Ureter (tissue), 1 donor: ENCODE measurements at places on chromosomes 7 and 10.

DNA sequence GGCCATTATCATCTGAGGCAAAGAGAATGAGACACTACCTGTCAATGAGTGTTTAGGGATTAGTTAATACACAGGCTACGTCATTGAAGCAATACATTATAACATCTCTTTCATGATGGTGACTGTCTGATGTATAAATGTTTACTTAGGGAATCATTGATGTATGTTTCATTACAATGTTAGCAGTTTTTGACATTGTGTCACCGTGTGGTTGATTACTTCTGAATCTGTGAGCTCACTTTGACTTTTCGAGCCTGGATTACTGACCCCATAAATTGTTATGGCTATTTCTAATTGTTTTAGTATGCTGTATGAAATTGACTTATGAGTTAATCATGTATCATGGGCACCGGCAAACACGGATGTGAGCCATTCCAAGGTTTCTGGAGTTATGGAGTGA, 494.0 kb downstream of the MAGI2 start:
- no peak for DNase-seq

DNA sequence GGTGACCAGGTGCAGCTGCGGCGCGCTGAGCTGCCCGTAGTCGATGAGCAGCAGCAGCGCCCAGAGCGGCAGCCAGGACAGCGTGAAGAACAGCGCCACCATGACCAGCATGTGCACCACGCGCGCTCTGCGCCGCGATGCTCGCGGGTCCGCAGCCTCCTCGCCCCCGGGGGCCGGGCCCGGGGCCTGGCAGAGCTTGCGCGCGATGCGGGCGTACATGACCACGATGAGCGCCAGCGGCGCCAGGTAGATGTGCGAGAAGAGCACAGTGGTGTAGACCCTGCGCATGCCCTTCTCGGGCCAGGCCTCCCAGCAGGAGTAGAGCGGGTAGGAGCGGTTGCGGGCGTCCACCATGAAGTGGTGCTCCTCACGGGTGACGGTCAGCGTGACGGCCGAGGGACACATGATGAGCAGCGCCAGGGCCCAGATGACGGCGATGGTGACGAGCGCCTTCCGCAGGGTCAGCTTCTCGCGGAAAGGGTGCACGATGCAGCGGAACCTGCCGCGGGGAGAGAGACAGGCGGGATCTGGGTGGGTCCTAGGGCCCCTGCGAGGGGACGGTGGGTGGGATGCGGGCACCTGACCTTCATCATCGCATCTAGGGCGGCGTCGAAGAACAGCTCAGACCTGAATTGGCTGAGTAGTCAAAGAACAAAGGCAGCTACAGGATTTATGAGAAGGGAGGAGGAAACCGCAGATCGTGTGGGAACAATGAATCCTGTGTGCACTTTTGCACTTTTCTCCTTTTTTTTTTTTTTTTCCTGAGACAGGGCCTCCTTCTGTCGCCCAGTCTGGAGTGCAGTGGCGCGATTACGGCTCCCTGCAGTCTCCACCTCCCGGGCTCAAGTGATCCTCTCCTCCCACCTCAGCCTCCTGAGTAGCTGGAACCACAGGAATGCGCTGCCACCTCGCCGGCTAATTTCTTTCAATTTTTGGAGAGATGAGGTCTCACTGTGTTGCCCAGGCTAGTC, 22.4 kb upstream of the PPA1 start:
- DNase-seq, result no peak

DNA sequence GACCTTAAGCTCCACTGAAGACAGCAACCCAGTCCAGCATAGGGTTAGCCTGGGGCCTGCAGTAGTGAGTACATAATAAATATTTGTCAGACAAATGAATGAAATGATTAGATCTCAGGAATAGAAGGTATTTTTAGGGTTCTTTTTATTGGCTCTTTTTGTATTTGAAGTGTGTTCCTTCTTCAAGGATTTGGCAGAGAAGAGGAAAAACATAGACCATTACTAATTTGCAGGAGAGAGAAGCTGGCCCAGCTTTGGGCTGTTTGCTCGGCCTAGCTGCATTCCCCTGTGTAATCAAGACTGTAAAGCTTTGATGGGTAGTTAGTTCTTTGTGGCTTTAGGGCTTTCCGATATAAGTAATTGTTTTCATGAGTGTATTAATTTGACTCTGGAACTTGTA, 64.2 kb downstream of the CNNM2 start:
- DNase-seq, result no peak

DNA sequence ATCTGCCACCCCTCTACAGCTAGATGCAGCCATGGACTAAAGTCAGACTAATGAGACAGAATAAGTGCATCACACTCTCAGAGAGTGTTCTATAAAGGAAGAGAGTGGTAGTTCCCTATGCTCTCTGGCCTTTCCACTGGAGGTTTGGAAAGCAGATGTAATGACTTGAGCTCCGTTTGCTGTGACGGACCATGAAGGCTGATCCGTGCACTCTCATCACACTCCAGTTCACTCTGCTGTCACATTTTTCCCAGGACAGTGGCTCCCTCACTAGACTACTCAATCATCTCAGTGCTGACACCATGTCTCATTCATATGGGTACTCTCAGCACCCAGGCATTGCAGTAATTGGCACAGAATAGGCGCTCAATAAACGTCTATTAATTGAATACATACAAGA, 20.4 kb downstream of the TRDMT1 start:
- no peak for DNase-seq

GRCh38 chr10:1538531-1539061, 198.7 kb downstream of the ADARB2 start:
- no peak for DNase-seq

DNA sequence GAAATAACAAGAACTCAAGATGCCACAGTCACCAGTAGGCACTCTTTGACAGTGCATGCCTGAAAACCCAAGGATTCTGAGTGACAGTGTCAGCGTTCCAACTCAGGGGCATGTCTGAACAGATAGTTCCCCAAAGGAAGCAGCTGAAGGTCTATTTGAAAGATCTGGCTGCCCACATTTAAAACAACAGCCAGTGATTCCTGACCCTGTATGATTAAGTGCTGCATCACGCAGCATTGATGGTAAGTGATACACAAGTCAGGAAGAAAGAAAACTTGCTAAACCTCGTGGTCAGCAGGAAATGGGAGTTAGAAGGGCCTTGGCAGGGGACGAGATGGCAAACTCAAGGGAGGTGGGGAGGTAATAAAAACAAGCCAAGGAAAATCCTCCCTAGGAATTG, 1013.1 kb downstream of the TYW1 start:
- no peak for DNase-seq

GRCh38 chr10:127959428-127959827, 52.5 kb downstream of the PTPRE start:
- DNase-seq, result no peak

DNA sequence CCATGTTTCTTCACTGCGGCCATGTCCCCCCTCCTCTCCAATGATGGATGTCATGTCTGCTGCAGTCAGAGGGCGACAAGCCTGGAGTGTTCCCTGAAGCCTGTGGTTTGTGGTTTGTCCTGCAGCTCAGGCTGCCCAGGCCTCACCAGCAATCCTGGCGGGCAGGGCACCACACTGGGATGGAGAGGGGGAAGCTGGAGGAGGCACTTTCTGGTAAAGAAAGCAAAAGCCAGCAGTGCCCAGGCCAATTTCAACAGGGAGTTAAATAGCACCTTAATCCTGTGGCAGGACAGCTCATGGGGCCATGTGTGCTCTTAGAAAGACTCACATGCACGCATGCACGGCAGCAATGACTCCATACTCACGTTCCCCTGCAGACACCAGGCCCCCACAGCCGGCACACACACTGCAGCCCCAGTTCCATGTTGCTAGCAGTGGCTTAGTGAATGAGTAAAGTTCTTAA, 158.3 kb downstream of the EGFR start:
- no peak for DNase-seq

- no peak for DNase-seq
These were observed 507 bp upstream of the TMEM254 start for GRCh38 chr10:80077869-80078447.

DNA sequence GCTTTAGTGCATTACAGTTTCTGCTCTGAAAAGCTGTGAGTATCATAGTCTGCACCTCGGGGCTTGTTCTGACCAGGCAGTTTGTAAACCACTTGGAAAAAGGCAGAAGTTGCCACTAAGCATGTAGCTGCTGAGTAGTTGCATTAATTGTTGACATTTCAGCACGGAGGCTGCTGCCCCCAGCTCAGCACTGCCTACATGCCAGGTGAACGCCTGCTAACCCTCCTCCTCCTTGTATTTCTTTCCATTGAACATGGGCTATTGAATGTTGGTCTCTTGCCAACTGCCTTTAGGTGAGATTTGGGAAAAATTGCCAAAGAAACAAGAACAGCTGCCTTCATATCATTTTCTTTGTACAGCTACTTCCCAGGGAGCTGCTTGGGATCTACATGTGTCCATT, 164.2 kb downstream of the RAPGEF5 start:
- no peak for DNase-seq

DNA sequence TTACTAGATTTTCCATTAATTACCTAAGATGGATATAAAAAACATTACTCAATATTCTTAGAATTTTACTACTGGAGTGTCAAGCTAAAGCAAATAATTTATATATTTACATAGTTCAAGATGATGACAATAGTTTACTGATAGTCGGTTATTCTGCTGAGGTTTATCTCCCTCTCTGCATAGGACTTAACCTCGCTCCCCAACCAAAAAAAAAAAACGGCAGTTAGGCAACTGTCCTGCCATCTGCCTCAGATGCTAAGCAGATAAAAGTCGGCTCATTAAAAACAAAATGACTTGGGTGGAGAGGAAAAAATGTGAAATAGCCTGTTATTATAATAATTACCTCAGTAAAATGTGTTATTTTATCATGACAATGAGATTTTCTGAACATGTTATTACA, 14.0 kb upstream of the ITGB8 start:
- no peak for DNase-seq

DNA sequence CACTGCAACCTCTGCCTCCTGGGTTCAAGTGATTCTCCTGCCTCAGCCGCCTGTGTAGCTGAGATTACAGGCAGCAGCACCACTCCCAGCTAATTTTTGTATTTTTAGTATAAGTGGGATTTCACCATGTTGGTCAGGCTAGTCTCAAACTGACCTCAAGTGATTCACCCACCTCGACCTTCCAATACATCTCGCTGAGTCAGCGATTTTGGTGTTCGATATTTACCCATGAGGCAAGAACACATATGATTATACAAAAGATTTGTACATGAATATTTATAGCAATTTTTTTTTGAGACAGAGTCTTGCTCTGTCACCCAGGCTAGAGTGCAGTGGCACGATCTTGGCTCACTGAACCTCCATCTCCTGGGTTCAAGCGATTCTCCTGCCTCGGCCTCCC, 19.8 kb downstream of the PNLIP start:
- DNase-seq, result no peak

DNA sequence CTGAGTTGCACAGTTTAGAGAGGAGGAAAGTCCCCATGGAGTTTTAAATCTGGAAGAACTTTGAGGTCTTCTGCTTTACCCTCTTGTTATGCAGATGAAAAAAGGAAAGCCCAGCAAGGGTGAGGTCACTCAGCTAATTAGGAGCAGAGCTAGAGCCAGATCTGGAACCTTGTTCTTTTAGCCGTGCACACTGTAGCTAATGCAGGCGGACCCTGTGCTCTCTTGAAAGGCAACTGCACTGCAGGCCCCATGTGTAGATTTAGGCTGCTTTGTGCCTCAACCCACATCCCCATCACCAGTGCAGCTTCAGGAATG, 63.4 kb downstream of the SYPL1 start:
- no peak for DNase-seq

GRCh38 chr10:70440296-70441160, 953 bp downstream of the NODAL start:
- DNase-seq, result no peak

GRCh38 chr10:83214136-83214535, 925.2 kb upstream of the GHITM start:
- DNase-seq, result no peak

- DNase-seq, result no peak
These were observed 323.8 kb downstream of the GLRX3 start for GRCh38 chr10:130459851-130460490.

DNA sequence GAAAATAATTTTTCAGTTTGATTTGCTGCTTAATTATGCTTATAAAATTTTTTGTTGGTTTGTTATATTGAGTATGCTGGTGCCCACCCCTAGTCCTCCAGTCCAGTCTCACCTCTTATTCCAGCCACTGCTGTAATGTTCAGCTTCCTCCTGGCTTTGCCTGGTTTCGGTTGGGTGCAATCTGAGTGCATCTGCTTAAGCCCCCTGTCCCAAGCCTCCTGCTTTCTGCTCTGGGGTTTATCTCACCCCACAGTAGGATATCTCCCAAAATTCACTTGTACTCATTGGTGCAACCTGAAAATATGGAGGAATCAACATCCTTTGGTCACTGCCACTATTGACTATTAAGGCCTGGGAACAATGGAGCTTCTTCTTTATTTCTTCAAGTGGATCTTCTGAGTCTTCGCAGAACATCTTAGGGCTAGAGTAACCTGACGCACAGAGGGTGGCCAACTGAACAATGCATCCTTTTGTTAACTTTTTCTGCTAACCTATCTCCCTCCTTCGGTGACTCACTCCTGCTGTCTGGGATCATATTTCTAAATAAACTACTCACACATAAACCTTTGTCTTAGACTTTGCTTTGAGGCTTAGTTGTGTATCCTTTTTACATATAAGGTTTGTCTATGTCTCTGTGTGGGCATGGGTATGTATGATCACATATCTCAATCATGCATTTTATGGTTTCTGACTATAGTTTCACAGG, 19.1 kb upstream of the SOSTDC1 start:
- no peak for DNase-seq

DNA sequence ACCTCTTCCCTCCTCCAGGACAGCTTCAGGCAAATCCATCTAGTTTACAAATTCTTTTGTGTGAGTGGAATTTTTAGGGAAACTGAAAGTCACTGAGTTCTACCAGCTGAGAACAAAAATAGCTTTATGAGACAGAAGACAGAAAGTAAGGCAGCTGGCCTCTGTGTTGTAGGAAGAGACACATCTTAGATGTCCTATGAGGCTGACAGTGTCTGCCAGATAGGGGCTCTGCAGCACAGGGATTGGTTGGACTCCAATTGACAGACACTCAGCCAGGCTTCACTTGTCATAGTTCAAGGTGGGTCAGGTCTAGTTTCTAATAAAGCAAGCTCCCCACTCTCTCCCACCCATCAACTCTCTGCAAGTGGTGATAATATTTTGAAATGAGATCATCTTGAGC, 574.9 kb downstream of the CCSER2 start:
- DNase-seq, result no peak

DNA sequence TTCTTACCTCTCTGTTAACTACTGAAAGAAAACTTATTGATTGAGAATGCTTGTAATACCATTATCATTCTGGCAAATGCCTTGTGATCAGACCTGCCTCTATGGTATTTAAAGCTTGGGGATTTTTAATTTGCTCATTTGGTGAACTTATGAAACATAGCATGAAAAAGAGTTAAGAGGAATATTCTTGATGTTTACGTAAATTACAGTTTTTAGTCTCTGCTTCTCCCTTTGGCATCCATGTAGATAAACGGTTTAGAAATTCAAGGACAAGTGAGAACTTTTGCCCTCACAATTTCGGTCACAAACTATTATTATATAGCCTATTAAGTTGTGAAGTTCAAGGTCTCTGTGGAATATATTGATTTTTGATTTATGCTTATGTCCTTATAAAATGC, 11.2 kb upstream of the CELF2 start:
- no peak for DNase-seq

GRCh38 chr10:73099141-73099540, 2.5 kb upstream of the P4HA1 start:
- no peak for DNase-seq

GRCh38 chr7:16559497-16560179, 33.0 kb downstream of the LRRC72 start:
- no peak for DNase-seq

- no peak for DNase-seq
These were observed 88.9 kb downstream of the RAPGEF5 start for GRCh38 chr7:22267930-22268615.

GRCh38 chr10:88073682-88074081, 210.3 kb downstream of the PTEN start:
- DNase-seq, result no peak
